ENCODE measurements at places on chromosomes 1 and 21.

- no peak for DNase-seq
These were observed 66.4 kb downstream of the RGS13 start for GRCh38 chr1:192702212-192702902.

DNA sequence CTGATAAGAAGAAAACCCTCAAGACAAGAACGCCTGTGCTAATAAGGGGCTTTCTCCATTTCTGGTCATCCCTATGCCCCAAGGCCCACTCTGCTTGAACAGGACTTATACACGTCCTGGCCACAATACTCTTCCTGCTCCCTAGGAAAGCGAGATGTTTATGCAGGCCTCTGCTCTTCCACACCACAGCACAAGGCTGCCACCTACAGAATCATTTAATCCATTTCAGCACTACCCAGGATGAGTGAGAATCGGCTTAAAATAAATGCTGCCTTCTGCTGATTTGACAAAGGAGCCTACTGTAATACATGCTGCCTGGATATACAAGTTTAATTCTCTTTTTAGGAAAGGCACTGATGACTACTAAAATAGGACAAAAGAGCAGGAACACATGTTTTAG is 29.4 kb downstream of the FRRS1 start:
- DNase-seq, result peak; percentile 20

DNA sequence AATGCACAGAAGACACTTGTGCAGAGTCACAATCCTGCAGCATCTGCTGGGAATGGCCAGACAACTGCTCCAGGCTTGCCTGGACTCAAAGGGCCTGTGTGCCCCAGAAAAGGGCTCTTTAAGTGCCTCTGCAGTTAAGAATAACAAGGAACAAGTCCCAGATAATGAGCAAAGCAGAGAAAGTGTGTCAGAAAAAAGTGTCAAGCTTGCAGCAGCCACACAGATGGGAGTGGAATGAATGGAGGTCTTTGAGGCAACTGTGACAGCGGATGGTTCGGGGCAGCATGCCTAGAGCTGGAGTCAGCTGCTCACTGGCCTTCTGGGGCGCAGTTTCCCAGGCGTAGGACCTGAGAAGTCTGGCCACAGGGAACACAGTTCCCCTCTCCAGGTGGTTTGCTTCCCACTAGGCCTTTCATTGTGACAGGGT is 5.1 kb downstream of the PARP1 start:
- DNase-seq, result no peak

GRCh38 chr1:110058591-110058990 is 11.9 kb downstream of the ALX3 start:
- DNase-seq, result no peak

DNA sequence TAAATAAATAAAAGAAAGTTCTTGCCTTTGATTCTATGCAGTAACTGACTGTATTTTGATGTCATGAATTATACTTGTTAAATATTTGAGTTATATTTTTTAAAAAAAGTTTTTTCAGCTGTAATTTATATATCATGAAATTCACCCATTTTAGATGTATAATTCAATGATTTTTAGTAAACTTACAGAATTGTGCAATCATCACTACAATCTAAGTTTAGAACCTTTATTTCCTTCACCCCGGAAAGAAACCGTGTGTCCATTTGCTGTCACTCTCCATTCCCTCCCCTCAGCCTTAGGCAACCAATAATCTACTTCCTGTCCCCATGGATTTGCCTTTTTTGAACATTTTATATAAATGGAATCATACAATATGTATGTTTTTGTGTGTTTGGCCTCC is 32.5 kb upstream of the DISC1 start:
- no peak for DNase-seq

DNA sequence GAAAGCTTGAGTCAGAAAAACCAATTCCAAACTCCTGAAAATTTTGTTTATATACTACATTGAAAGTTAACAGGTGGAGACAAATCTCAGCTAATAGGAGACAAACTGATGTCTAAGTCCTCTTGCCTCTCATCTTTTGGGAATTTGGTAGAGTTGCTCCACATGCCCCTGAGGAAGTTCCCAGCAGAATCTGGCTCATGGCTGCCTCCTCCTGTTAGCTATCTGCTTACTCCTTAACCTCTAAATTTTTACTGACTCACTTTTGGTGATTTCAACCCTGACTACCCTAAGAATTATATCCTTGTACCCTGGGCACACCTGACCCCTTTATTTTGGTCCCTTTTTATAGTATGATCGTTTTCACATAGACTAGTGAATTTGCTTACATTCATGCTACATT is 633.7 kb upstream of the USP24 start:
- DNase-seq, result no peak

DNA sequence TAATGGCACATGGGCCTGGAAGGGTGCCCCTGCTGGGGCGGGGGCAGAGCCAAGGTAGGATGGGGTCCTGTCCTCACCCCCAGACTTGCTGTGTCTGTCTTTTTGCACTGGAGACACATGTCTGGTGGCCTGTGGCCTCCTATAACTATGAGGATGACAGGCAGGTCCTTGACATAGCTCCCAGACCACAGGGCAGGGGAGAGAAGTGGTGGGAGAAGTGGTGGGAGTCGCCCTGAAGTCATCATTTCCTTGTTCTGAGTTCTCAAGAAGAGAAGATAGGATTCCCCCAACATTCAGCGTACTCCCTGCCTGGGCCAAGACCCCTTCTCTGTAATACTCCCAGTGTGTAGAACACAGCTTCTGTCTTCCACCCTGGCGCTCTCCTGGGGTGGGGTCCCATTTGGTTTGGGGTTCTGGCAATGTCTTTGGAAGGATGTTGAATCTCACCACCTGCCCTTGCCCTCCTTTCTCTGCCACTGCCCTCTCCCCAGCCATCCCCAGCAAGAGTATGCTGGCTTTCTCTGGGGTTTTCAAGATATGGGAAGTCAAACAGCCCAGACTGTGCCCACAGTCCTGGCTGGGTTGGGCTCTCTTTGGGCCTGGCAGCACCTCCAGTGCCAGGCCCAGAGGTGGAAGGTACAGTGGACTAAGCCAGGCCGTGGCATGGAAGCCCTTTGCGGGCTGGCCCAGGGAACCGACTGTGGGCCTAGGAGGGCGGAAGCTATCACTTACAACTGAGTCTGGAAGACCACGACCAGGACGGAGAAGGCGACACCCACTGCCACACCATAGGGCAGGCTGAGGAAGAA is 19.4 kb downstream of the SLC26A9 start:
- DNase-seq, result no peak

- DNase-seq, result no peak
These were observed 20.7 kb downstream of the TRIM62 start for GRCh38 chr1:33161061-33161681.

- DNase-seq, result no peak
These were observed 6.2 kb downstream of the CROCC start for GRCh38 chr1:16927711-16928485.

- peak; percentile 78 for DNase-seq
These were observed 6.9 kb upstream of the TRIM17 start for GRCh38 chr1:228423404-228424053.

All from HuH-7 (cell line).